Fibroblast of skin of right biceps (primary cell): ENCODE measurements at places on chromosomes 3 and 15.

- DNase-seq = peak; percentile 71
Measured at GRCh38 chr15:59315914-59316451, 56.7 kb downstream of the MYO1E start.

GRCh38 chr3:4978966-4979427 is 240 bp upstream of the BHLHE40 start:
- peak; percentile 99 for DNase-seq

DNA sequence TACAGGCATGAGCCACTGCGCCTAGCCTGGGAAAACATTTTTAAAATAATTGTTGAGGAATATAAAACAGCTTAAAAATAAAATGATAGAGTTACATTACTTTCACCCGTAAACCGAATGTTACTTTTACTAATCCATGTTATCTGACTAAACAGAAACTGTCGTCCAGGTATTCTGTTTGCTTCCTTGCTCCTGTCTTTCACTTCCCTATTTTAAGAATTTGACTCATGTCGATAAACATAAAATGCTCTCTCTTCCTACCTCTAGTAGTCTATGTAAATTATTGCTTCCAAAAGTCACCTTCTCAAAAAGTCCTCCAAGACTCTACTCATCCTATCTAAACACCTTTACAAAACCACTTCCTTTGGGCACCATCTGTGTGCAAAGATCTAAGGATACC is 216.4 kb downstream of the RBMS3 start:
- no peak for DNase-seq

GRCh38 chr3:118400886-118401285 is 633.8 kb downstream of the IGSF11 start:
- DNase-seq = no peak

GRCh38 chr3:24562895-24563294 is 68.2 kb upstream of the THRB start:
- peak; percentile 6 for DNase-seq

DNA sequence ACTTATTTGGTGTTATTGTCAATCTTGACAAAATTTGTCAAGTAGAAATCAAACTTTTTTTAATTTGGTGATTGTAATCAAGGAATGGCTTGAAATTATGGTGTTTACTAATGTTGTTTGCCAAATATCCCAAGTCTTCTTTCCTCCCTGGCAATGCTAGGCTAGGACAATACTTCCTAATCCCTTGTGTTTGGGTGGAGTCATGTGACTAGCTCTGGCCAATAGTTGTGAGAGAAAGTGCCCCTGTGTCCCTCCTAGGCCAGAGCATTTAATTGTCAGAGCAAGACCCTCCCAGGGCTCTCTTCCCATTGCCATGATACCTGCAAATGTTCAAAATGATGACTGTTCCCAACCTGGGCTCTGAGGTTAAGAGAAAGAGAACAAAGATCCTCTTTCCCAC is 132.7 kb downstream of the ANXA2 start:
- no peak for DNase-seq

GRCh38 chr3:52281981-52282801 is 3.7 kb upstream of the WDR82 start:
- no peak for DNase-seq

- DNase-seq = no peak
Measured at GRCh38 chr3:123552768-123553167, 32.1 kb downstream of the HACD2 start.

DNA sequence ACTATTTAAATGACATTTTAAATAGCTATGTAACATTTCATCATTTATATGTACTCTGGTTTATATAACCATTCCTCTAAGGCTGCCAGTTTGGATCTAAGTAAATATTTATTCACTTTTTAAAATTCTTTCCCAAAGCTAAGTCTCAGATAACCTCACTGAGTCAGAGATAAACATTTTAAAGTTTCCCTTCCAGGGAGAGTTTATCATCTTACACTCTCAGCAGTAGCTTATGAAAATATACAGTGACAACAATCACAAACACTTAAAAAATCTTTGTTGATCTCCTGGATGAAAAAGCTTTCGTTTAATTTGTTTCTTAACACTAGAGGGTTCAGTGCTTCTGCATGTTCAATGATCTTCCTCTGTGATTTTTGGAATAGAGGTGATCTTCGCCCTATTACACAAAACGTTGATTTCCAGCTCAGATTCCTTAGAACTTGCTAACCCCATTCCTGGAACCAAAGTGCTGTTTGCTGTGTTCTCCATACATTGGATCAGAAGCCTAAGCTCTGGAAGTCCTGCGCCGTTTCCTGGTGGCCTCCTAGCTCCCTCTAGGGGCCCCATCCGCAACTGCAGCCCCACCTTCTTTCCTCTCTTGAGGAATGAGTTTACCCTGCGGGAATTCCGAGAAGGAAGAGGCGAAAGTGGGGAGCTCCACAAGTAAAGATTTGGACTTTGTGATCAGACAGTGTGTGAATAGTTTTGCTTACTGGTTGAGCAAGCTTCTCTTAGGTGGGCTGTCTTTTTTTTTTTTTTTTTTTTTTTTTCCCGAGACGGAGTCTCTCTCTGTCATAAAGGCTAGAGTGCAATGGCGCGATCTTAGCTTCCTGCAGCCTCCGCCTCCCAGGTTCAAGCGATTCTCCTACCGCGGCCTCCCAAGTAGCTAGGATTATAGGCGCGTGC is 29.3 kb upstream of the SACM1L start:
- peak; percentile 79 for DNase-seq

GRCh38 chr15:44662478-44663409 is 718 bp downstream of the SPG11 start:
- DNase-seq = peak; percentile 35

DNA sequence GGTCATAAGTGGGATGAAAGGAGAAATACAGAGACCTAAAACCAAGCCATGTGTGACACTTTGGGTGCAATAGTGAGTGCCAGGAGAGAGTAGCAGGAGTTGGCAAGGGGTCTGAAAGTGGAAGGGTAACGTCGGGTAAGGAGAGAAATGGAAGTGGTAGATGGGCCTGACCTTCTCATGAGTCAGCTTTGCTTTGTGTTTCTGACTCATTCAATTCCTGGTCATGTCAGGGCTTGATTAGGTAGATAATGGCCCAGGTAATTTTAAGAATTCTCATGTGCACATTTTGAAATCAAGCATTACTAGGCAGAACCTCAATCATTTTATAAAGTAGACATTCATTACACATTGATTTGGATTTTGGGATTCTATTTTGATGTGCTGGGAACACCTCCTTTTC is 262.5 kb downstream of the SOX2 start:
- DNase-seq = no peak

DNA sequence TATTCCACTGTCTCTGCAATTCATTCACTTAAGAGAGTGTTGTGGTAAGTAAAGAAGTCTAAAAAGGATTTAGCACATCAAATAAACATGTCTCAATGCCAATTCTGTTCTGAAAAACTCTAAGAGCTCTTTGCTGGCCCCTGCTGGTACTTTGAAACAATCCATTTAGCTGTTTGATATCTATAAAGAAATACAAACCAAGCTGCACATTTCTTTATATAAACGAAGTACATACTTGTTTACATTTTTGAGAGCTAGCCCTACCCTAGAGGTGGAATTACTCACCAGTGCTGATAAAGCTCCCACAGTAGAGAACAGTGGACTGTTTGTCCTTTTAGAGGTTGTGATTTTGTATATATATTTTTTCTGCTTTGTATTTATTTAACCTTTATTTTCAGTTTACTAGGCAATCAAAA is 75.5 kb downstream of the NEDD4 start:
- DNase-seq = peak; percentile 83

- no peak for DNase-seq
Measured at GRCh38 chr15:90987561-90988141, 6.7 kb downstream of the PRC1 start.

DNA sequence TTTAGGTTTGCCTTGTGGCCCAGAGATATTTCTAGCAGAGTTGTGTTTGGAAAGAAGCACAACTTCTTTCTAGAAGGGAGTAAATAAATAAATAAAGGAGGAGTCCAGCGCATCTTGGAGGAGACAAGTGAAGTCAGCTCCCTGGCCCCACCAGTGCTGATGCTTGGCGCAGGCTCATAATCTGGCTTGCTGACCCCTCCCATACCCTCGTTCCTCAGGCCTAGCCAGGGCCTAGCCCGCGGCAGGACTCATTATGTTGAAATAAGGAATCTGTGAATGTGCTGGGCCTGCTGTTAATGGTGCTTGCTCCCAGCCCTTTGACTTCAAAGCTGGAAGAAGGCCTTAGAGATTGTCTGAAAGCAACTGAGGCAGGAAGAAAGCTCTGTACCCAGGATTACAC is 3.1 kb downstream of the ZNF710 start:
- no peak for DNase-seq

GRCh38 chr3:191775451-191776233 is 314.7 kb downstream of the PYDC2 start:
- DNase-seq = peak; percentile 72

GRCh38 chr15:83436513-83437158 is 10.5 kb upstream of the SH3GL3 start:
- peak; percentile 71 for DNase-seq

- no peak for DNase-seq
Measured at GRCh38 chr3:72245183-72245811, 460.3 kb upstream of the PROK2 start.

DNA sequence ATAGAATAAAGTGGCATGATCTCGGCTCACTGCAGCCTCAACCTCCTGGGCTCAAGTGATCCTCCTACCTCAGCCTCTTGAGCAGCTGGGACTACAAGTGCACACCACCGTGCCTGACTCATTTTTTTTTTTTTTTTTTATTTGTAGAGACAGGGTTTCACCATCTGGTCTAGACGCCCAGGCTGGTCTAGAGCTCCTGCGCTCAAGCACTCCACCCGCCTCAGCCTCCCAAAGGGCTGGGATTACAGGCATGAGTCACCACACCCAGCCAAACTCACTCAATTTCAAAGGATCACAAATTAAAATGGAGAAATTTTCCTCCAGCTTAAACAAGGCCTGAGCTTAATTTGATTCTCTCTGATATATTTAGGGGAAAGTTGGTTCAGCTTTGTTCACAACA is 27.3 kb upstream of the NMB start:
- DNase-seq = peak; percentile 83

DNA sequence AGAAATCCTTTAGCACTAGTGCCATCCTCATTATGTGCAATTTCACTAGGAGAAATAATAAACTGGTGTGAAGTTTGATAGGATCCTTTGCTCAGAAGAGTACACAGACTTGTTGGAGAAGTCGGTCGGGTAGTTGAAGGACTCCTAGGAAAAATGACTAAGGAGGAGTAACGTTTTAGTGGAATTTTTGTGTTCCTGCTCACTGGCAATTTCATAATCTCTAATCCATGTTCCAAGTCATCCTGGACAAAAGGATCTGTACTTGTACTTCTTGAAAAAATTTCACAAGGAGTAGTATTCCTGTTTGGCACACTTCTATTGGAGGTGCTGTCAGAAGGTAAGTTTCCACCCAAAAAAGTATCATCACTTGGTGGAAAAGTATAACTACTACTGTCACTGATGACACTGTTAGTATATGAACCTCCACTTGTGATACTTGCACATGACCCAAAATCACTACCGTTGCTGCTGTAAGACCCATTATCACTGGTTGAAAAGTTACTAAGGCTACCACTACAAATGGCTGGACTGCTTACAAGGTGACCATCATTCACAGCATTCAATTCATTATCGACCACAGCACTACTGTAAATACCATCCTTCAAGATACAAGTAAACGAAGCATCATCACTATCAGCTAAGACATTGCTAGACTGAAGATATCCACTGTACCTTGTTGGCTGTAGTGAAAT is 77.4 kb downstream of the NEDD4 start:
- peak; percentile 63 for DNase-seq

DNA sequence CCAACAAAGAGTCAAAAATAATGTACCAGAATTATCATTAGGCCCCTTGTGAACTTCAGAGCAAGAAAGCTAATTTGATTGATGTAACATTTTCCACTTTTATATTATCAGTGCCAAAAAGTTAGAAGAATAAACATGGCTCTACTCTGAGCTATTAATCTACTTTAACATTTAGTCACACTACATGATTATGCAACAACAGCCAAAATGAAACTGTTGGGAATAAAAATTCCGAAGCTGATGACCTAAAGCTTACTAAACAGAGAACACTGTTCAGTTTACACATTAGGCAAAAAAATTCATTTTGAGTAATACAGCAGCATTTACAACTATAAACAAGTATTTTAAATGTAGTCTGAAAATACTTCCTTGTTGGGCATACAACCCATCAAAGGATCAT is 1134.1 kb downstream of the EPHA3 start:
- DNase-seq = no peak

- DNase-seq = peak; percentile 79
Measured at GRCh38 chr3:105274958-105275357, 91.8 kb upstream of the ALCAM start.

GRCh38 chr3:185089343-185089742 is 63.5 kb downstream of the C3orf70 start:
- peak; percentile 68 for DNase-seq

DNA sequence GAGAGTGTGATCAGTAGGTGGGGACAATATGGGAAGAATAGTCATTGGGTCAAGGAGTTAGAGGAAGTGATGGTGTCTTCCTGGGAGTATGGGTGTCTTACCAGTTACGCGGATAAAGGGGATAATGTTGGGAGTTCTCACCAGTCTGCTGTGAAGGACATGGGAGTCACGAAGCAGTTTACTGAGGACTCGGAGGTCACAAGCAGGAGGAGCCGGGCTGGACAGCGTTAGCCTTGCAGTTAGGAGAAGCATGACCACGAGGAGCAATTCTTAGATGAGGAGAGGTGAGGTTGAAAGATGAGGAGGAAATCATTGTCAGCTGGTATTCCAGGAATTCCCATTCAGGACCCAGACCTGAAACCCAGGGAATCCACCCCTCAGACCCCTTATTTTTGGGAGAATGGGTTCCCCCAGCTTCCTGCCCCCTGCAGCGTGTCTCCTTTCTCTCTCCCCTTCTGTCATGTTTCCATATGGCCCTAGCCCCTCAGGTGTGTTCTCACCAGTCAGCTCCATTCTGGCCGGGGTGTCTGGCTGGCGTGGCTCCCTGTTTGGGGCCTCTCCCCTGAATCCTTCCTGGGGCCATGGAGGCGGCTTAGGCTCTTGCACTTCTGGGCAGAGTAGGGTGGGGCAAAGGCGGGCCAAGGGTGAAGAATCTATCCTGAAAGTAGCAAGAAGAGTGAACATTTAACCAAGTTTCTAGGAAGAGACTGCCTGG is 2.1 kb downstream of the THPO start:
- no peak for DNase-seq

DNA sequence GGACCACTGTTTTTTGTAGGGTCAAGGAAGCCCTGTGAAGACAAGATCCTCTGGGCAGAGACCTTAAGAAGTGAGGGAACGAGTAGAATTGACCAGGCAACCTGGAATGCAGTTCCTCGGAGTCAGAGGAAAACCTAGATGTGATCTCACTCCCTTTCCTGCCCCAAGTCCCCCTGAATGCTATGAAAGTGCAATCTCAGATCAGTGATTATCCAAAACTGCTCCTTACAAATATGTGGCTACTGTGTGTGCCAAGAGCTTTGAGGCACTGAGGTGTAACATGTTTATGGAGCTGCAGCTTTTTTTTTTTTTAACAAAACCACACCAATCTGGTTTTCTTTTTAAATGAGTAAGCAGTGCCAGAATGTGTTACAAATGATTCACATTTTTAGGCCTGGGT is 35.8 kb downstream of the THSD4 start:
- DNase-seq = peak; percentile 83

GRCh38 chr3:79040701-79041100 is 727.1 kb downstream of the ROBO1 start:
- DNase-seq = peak; percentile 90
